ENCODE measurements at places on chromosomes 2 and 18.

DNA sequence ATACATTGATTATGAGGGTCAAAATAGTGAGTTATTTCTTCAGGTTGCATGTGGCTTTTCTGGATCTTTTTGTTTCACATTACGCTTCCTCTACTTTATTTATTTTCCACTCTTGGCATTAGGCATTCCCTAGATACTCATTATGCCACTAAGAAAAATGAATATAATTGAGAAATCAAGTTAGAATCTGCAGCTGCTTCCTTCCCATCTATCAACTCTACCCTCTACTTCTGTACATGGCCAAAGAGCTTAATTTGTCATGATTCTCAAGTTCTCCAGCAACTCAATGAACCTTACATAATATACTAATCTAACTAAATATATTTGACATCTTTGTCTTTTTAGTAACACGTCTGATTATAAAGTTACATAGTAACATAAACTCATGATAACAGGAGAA lies 598.1 kb upstream of the LRRTM4 start:
- no peak for DNase-seq

DNA sequence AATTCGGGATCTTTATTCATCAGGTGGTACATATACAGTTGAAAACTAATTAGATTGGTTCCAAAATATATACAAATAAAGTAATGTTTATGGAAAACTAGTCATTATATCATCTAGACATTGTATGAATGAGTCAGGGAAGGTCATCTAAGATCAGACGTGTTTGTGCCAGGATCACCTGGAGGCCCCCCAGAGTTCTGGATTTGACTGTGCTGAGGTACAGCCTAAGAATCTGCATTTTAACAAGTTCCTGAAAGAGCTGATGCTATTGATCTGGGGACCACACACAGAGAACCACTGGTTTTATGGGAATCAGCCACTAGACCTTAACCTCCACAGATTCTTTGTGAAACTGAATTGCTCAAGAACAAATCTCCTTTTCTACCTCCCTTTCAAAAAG lies 43.2 kb downstream of the PARD6G start:
- no peak for DNase-seq

DNA sequence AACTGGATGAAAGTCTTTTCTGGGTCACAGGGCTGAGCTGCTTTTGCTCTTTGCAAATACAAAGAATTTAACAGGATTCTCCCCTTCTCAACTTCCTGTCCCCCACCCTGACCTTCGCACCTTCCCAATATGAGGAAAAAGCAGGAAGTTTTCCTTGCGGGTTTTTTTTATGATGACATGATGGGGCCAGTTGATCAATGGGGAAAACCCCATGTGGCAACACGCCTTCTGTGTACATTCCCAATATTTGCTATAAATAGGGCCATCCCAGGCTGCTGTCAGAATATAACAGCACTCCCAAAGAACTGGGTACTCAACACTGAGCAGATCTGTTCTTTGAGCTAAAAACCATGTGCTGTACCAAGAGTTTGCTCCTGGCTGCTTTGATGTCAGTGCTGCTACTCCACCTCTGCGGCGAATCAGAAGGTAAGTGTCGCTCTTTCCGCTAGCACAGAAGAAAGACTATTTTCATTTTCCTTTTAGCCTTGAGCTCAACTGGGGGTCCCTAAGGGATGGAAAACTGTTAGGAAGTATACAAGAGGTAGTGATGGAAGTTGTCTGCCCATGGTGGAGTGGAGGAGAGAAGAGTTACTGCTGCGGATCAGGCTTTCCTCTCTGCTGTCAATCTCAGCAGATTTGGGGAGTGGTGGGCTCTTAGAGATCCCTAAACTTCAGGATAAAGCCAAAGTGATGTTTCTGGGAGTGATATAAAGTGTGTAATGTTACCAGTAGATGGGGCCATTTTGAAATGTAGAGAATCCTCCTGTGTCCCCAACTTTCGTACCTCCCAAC lies at the start of gene CCL20:
Gene CCL20, plus strand, starts transcription at position 281 of the 792 bp plus-strand sequence. Its CDS starts 70 bp downstream, at position 351.
- no peak for DNase-seq

GRCh38 chr2:187581125-187581896 lies 27.1 kb upstream of the TFPI start:
- DNase-seq = peak; percentile 33

DNA sequence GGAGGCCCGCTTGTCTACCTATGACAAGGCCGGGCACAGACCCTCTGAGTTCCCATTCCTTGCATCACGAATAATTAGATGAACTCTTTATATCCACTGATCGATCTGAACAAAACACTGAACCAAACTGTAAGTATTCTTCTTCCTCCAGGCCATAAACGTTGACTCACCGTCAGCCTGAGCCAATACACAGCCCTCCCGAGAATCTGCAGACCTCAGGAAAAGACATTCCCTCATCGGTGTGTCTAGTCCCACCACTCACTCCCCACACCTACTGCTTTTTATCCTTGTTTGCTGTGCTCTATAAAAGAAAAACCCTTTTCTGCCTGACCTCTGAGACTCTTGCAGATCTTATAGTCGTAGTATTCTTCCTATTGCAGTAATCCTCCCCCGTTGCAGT lies 41.0 kb downstream of the TMEM87B start:
- DNase-seq = no peak

- peak; percentile 26 for DNase-seq
These were observed 221.4 kb downstream of the ARL4C start for GRCh38 chr2:234275515-234275914.
